ENCODE measurements at places on chromosomes 12 and 14.
A peak's percentile ranks its signal among the peaks of the same experiment; 100 is the strongest.

DNA sequence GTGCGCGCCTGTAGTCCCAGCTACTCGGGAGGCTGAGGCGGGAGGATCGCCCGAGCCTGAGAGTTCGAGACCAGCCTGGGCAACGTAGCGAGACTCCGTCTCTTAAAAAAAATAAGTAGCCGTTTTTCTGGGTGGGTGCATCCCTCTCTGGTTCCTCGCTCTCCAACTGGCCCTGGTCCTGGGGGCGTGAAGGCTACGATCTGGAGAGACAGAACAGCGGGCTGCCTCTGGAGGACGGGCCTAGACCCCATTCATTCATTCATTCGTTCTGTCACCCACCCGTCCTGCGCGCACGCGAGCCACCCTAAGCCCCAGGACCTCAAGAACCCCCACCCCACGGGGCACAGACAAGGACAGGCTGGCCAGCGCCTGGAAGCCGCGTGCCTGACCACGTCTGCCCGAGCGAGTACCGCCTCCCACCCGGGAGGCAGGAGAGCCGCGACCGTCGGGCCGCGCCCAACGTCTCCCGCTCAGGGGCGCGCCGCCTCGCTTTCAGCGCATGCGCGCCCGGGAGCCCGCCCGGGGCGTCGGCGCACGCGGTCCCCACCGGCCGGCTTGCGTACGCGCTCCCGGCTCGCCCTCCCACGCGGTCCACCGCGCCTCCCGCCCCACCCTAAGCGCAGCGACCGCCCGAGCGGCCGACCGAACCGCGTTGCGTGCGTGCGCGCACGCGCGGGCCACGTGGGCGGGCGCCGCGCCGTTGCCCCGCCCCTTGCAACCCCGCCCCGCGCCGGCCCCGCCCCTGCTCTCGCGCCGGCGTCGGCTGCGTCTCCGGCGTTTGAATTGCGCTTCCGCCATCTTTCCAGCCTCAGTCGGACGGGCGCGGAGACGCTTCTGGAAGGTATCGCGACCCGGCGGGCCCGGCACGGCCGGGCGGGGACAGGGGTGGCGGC, at the start of gene RAN:
TSS of gene RAN (plus strand) at position 781 of the 893 bp plus-strand sequence. CDS start 528 bp downstream, outside the sequence.
- DNase-seq, result peak; percentile 88

DNA sequence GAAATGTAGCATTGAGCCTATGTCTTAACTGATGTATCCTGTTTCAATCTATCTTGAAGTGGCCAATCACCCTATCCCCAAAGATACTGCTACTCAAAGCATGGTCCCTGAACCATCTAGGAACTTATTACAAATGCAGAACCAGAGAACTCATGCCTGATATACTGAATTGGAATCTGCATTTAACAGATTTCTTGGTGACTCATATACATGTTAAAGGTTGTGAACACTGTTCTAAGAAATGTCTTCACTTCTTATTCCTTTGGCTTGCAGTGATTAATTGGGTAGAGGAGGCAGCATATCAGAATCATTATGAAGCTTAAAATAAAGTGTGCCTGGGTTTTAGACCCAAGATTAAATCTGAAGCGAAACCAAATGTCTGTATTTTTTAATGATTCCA, 795.6 kb downstream of the DIO2 start:
- no peak for DNase-seq

DNA sequence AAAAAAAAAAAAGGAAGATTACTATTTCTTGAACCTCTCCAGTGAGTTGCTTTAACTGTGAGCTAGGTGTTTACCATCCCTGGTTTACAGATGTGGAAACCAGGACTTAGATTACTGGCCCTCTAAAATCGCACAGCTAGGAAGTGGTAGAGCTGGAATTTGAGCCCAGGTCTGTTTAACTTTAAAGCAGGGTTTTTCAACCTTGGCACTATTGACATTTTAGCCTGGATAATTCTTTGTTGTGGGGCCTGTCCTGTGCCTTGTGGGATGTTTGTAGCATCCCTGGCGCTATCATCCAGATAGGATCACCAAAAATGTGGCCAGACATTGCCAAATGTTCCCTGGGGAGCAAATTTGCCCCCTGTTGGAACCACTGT, 28.5 kb upstream of the SMOC1 start:
- no peak for DNase-seq

DNA sequence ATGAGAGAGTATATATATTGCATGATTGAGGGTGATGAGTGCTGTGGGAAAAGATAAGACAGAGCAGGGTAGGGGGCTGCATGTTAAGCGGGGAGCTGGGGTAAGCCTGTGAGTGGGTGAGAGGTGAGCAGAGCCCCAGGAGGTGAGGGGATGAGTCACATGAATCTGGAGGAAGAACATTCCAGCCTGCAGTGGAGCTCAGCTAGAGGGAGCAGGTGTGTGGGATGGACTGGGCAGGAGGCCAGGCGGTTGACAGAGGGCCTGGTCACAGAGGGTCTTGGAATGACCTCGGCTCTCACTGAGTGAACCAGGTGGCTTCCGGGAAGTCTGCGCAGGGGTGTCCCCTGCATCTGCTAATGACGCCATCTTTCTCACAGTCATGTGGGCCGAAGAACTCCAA, 44.4 kb downstream of the GIT2 start:
- no peak for DNase-seq

DNA sequence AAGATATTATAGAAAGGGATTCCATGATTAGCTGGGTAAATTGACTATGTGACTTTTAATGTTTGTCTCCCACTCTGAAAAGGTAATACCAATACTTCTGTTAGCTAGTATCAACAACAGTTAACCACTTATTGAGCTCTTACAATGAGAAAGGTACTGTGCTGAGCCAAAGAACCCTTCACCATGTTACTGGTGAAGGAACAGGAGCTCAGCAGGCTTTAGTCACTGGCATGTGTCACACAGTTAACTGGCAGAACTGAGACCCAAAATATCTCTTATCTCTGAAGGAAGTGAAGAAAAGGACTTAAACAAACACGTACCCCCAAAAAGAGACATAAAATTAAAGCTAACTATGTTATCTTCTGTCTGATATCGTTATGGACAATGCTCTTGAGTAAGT, 170.6 kb downstream of the MED13L start:
- no peak for DNase-seq

- DNase-seq, result no peak
These were observed 120.9 kb downstream of the BEGAIN start for GRCh38 chr14:100466111-100466856.

GRCh38 chr12:115920395-115921183, 356.9 kb downstream of the MED13L start:
- no peak for DNase-seq

DNA sequence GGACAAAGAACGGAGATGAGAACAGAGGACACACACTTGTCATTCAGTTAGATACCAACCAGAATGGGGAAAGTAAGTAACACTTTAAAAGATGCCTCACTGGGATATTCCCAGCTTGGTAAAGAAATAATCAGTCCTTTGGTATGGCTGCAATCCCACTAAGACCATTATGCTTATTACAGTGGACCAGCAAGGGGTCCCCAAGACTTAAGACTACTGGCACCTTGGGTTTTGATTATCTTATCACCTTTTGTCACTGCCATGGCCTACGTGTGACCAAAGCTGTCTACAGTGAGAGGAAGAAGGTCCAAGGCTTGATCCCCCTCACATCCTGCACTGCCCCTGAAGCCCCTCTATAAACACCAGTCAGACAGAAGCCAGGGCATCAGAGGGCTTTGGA, 65.8 kb downstream of the TRAFD1 start:
- no peak for DNase-seq

DNA sequence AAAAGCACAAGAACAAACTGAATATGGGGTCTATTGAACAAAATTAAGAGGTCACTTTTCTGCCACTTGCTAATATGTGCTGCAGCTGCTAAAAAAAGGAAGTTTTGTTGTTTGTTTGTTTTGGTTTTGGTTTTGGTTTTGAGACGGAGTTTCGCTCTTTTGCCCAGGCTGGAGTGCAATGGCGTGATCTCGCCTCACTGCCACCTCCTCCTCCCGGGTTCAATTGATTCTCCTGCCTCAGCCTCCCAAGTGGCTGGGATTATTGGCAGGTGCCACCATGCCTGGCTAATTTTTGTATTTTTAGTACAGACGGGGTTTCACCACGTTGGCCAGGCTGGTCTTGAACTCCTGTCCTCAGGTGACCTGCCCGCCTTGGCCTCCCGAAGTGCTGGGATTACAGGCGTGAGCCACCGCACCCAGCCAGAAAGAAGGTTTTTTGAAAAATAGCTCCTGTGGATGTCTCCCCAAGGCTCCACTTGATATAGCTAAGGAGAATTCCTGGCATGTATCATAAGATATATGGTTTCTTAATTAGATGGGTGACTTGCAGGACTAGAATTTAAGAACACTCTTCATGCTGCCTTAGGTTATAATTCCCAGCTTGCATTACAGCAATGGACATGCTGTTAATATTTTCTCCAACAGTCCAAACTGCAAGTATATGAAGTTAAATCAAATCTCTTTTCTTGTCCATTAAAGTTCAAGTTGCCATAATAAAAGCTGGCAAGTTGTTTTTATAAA, 237.6 kb upstream of the AMIGO2 start:
- DNase-seq, result no peak

DNA sequence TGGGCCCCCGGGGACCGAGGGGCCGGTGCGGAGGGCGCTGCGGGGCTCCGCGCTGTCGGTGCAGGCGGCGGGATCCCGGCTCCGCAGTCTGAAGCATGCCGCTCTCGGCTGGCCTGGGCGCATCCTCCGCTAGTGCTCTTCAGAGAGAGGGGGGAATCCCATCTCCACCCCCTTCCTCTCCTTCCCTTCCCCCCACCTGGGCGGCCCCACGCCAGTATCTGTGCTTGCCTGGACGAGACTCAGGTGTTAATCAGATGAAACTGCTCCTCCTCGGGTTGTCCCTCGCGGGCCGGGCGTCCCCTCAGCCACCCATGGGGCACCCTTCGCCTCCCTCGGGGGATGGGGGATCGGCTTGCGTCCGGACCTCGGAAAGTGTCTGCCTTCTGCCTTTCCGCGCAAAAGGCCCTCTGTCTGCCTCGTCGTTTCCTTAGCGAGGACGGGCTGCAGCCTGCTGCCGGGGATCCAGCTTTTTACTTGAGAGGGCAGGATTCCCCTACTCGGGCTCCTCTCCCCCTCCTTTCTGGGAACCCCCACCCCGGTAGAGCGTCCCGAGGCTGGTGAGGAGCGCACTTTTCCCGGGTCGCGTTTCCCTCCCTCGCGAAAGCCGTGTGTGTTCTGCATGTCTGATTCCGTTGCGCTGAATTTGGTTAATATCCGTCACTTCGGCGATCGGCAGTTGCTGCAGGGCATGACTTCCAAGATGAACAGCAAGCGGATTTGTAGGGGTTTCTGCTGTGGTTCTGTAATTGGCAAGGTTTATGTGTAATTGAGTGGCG, 1.1 kb downstream of the GPHN start:
- DNase-seq, result peak; percentile 34

DNA sequence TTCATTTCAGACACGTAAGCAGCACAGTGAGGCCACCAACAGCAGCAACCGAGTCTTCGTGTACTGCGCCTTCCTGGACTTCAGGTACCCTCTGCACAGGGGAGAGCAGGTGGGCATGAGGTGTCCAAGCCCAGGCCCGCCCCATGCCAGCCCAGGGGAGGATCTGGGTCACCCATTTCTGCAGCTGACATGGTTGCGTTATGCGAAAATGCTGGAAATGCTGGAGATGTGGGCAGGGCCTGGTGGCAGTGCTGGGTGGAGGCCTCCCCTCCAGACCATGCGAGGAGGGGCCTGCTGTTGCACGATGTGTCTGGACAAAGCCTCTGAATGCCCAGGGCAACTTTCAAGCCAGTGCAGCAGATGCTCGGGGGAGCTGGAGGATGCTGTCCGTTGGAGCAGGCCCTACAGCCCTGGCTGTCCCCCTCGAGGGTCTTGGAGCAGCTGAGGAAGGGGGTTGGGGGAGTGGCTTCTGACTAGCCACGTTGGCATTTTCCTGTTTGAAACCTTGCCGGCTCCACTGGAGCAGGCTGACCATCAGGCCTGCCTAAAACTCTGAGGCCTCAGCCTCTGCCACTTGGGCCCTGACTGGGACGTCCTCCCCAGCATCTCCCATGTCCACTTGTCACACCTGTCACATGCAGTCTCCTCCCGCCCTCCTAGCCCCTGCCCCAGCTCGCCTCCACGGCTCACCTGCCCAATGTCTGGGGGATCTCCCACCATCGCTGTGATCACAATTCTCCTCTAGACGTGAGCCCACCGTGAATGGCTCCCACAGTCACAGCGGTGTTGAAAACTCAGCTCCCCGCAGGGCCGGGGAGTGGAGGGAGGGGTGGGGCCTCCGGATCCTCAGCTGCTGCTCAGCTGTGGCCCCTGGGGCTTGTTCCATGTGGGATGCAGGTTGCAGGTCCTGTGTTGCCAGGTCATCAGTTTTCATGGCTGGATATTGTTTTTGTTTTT, 123.4 kb downstream of the ADGRD1 start:
- no peak for DNase-seq

DNA sequence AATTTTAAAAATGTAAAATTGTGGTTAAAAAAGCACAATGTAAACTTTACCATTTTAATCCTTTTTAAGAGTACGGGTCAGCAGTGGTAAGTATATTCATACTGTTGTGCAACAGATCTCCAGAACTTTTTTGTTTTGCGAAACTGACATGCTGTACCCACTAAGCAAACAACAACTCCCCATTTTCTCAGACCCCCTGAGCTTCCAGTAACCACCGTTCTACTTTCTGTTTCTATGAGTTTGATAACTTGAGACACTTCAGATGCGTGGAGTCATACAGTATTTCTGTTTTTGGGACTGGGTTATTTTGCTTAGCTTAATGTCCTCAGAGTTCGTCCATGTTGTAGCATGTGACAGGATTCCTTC, 38.0 kb downstream of the CHST11 start:
- DNase-seq, result no peak

DNA sequence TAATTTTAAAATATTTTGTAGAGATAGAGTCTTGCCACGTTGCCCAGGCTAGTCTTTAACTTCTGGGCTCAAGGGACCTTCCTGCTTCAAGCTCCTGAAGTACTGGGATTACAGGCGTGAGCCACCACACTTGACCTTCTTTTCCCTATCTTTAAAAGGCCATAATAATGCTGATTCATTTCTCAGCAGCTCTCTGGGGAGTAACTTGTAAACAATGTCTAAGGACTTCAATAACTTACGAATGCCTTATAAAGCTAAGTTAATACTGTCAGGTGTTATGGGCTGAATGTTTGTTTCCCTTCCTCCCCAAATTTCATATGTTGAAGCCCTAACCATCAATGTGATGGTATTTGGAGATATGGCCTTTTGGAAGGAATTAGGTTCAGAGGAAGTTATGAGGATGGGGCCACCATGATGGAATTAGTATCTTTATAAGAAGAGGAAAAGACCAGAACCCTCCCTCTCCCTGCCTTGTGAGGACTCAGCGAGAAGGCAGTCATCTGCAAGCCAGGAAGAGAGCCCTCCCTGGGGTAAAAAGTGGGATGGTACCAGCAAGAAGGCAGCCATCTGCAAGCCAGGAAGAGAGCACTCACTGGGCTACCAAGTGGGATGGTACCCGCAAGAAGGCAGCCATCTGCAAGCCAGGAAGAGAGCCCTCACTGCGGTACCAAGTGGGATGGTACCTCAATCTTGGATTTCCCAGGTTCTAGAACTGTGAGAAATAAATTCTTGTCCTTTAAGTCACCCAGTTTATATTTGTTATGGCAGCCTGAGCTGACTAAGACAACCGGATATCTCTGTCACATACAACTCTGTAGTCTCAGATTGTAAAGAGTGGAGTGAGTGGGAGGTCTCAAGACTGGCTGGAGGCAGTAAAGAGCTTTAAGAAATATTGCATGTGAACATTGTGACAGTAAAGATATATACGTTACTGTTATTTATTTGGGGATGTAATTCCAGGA, 16.3 kb upstream of the YBX3 start:
- DNase-seq, result no peak

- DNase-seq, result peak; percentile 30
These were observed 821 bp downstream of the TMEM106C start for GRCh38 chr12:47964106-47964728.

Data from CD4-positive, CD25-positive, alpha-beta regulatory T cell (primary cell).